SK-MEL-5 (cell line): ENCODE measurements at places on chromosomes 13 and 19. TPM values are rescaled to one million over a fixed set of nuclear protein-coding genes. Genes with fewer than 3 reads are reported as not detected.
A peak's percentile ranks its signal among the peaks of the same experiment; 100 is the strongest.

DNA sequence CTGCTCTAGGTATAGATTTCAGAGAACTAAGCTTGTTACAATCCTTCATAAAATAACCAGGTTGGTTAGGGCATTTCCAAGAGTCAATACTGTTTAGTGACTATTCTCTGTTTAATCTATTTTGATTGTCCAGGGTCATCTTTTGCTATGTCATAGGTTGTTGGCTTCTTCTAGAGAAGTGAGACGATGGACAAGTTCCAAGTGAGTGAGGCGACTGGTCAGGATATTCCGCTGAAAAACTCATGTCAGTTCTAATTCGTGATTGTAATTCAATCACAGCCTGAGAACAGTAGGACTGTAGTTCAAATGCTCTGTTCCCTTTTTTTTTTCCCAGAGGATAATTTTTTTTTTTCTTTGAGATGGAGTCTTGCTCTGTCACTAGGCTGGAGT is 15.8 kb upstream of the ALOX5AP start:
- no peak for DNase-seq

DNA sequence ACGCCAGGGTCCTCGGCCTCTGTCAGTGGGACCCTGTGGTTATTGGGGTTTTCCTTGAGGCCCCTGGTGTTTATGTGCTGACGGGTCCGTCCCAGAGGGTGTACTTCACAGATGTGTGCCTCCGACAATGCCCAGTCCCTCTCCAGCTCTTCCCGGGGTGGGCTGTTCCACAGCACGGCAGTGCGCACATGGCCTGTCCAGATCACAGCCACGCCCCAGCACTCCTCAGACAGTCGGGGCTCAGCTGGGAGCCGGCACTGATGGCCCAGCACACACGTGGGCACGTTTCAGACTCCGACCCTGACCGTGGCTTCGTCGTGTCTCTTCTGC is 16.9 kb upstream of the F7 start:
- no peak for DNase-seq

DNA sequence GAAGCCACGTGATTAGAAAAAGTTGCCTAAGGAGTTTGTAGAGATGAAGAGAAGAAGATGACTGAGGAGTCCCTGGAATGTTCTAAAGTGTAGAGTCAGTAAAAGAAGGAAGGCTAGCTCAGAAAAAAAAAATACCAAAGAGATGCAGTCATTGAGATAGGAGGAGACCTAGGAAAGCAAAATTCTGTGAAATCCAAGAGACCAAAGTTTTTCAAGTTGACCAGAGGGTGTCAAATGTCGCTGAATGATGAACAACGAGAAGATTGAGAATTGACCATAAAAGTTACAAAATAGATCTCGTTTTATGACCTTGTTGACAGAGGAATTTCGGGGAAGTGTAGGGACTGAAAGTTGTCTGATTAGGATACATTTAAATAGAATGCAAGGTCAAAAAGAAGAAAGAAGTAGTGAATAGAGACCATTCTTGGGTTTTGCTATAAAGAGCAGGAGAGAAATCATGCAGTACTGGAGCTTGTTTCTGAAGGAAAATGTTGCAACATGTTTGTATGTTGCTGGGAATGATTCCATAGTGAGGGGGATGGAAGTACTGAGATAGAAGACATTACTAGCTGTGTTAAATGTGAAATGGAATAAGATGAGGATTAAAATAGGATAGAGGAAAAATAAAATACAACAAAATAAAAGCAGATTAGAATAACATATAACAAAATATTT is 30.2 kb upstream of the HTR2A start:
- no peak for DNase-seq

- DNase-seq, result no peak
These were observed 174.9 kb downstream of the B3GLCT start for GRCh38 chr13:31374682-31375081.

DNA sequence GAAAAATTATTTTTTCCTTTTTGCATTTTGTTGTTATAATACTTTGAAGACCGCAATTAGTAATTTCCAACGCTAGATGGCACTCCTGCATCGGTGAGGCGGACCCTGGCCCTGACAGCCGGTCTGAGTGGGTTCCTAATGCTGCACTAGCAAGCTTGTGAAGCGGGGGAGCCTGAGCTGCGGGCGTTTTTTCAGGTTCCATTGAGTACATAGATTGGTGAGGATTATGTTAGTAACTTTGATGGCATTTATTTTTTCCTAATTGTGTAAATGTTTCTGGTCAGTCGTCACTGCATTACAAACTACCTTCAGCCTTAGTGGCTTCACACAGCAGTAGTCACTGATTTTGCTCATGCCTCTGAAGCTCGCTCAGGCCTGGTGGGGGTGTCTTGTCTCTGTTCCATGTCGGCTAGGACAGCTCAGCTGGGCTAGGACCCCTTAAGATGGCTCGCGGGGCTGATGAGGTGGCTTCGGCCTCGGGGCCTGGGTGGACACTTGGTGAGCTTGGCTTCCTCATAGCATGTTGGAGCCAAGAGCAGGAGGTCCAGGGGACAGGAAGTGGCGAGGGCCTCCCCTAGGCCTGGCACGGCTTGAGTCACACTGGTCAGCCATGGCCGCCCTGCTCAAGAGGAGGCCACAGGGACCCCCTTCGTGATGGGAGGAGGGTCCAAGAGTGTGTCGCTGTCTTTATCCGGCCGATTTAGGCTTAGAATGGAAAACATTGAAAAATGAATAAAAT is 25.0 kb downstream of the ERCC5 start:
- peak; percentile 67 for DNase-seq

DNA sequence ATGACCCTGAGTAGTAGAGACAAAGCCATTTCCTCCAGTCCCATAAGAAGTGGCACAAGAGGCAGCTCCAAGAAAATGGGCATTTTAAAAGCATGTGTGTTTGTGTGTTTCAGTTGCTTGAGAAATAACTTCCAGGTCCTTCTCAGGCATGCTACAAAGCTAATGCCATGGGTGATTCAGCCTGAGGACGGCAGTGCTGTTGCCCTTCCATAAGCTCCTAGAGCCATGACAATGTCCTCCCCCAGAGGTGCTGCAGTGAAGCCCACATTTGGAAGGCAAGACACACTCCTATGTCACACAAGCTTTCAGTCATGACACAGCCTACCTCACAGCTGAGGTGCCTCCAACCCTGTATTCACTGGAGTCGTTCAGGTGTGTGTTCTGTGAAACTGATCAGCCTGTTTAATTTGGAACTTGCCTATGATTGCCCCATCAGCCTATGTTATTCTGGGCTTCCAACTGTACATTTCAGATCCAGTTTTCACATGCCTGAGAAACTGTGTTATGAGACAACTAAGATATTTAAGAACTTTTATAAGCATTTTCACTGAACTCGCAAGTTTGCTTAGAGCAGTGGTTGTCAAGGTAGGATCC is 213.6 kb downstream of the FOXO1 start:
- no peak for DNase-seq

DNA sequence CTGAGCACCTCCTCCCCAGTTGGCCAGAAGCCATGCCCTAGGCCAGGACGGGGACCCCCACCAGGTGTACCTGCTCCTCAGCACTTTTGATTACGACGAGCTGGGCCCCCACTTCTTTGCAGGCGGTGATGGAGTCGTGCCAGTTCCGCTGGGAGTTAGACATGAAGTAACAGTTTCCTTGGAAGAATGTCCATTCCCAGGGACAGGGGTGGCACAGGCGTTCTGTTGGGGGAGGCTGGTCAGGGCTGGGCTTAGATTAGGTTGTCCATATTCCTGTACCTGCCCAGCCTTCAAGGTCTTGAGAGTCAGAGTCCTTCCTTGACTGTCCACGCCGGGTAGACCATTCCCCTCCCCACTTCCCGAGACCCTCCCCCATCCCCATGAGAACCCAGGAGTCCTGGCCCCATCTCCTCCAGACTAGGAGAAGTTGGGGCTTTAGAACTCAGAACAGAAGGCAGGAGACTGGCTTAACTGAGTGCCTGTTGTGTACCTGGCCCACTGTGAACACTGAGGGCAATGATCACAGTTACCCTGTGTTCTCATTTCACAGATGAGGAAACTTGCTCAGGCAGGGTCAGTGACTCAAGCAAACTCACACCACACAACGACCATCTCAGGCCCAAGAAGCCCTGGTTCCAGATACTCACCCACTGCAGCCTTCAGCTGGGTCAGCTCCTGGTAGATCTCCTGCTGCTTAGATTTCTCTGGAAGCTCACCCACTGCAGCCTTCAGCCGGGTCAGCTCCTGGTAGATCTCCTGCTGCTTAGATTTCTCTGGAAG is 2.3 kb downstream of the CD209 start:
- DNase-seq, result no peak

DNA sequence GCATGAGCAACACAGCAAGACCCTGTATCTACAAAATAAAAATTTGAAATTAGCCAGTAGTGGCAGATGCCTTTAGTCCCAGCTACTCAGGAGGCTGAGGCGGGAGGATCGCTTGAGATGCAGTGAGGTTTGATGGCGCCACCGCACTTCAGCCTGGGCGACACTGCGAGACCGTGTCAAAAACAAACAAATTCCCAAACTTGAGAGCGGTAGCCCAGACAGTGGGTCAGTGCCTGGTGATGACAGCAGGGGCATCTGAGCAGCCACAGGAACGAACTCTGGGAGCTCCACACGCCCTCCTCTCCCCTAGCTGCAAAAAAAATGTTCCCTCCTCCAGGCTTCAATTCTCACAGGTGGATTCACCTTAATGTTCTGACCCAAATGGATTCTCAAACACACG is 14.1 kb downstream of the ZNF490 start:
- DNase-seq, result no peak

DNA sequence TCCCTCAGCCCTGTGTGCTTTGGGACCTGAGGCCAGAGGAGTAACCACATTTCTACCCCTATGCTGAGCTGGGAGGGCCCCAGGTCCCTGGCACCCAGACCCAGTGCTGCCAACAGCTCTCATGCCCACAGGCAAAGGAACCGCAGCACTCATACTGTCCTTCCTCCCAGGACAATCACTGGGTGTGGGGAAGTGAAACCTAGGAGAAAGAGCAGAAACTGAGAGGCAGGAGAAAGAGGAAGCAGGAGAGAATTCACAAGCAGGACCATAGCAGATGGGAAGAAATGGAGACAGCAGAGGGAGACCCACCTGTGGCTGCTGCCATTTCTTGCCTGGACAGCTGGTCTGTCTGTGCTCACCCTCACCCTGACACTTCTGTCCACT is 18.9 kb downstream of the CCDC97 start:
- no peak for DNase-seq

DNA sequence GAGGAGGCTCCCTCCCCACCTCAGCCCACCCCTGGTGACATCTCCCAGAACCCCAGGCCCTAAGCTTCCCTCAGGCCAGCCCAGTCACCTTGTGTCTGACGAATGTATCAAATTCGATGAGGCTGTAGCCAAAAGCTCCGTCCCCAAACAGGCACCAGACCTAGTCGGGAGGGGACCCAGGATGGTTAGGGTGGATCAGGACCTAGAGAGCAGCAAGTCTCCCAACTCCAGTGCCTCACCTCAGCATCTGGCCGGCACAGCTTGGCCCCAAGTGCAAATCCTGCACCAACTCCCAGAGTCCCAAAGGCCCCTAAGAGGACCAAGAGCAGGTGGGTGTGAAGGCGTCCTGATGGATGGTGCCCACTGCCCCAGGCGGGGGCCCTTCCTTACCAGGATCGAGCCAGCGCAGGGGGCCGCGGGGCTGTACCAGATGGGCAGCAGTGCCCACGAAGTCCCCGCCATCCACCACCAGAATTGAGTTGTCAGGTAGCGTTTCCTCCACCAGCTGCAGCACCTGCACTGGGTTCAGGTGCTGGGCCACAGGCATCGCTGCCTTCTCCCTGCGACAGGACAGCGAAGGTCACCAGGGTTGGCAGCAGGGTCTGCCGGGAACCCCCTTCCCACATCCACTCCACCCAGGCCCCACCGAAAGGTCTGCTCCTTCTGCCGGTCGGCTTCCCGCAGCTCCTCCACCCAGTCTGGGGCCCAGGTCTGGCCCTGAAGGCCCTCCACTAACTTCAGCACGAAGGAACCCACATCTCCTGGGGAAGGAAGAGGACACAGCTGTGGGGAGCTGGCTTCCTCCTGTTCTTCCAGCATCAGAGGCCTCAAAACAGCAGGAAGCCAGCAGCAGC is 8.8 kb downstream of the SYDE1 start:
- no peak for DNase-seq

- DNase-seq, result no peak
These were observed 1193.1 kb upstream of the MIR17HG start for GRCh38 chr13:90154311-90154960.

GRCh38 chr19:10952809-10953208 is 8.0 kb upstream of the SMARCA4 start:
- DNase-seq, result no peak

DNA sequence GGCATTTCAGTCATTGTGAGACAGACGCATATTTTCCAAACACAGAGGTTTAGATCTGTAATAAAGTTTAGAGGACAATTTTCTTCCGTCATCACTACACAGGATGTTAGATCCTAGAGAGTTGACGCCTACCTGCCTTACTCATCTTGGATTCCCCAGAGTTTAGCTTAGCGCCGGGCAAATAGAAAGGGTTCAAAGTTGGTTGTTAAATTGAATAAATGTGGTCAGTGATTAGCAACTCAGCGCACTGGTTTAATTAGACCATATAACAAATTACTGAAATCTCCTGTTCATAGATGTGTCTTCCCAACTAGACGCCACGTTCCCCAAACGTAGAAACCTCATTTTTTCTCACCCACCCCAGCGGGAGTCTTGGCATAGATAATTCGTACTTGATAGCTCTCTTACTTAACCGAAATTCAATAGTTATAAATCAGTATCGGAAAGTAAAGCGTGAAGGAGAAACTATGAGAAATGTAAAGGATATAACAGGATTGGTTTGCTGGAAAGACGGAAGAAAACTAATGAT is 726 bp upstream of the UFM1 start:
- DNase-seq, result peak; percentile 6

The MZF1 gene
- 5.4 and 5.9 TPM in 2 replicates for total RNA-seq

The MAP2K2 gene
- total RNA-seq, result 192 and 197 TPM in 2 replicates

The ZNF571 gene
- 2.0 and 2.2 TPM in 2 replicates for total RNA-seq

The HCST gene
- not detected in 2 replicates for total RNA-seq

The RFPL4AL1 gene
- total RNA-seq, result not detected in 2 replicates

The PNMA8B gene
- total RNA-seq, result not detected in 2 replicates

The NLRP4 gene
- total RNA-seq, result 0.11 and 0.55 TPM in 2 replicates

The NFIX gene
- total RNA-seq, result 4.2 and 4.9 TPM in 2 replicates
